ENCODE measurements at places on chromosomes 5 and 9. TPM values are rescaled to one million over a fixed set of nuclear protein-coding genes. Genes with fewer than 3 reads are reported as not detected.

The FGF1 gene
- total RNA-seq, result 9.7 TPM

The QRFP gene
- not detected for total RNA-seq

DNA sequence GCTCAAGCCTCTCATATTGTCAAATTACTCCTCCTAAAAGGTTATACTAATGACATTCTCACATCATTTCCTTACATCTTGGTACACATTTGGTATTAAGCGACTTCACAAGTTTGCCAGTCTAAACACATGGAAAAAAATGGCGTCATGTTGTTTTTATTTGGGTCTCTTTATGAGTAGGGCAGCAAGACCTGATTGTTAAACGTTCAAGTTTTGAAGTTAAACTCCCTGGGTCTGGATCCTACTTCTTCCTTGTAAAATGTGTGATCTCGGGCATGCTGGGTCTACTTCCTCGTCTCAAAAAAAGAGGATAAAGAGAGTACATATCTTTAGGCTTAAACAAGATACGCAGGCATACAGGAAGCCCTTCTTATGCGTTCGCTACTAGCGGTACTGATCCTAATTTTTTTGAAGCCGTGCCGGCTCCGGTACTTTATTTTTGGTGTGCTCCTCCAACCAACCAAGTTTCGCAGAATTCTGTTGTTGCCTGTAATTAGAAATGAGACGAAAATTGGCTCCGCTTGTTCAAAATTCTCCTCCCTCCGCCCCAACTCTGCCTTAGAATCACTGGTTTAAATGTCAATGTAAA, 596 bp upstream of the CDC37L1 start:
- peak overlapping the region; percentile 67 for H3K27ac ChIP-seq
- H3K27me3 ChIP-seq, result no peaks in the 10 kb centered on the region
- peaks cover 31% of the 10 kb centered on the region for H3K4me1 ChIP-seq
- peak; percentile 22 for DNase-seq
- H3K36me3 ChIP-seq, result no peaks in the 10 kb centered on the region
- peak overlapping the region; percentile 89 for H3K4me3 ChIP-seq

DNA sequence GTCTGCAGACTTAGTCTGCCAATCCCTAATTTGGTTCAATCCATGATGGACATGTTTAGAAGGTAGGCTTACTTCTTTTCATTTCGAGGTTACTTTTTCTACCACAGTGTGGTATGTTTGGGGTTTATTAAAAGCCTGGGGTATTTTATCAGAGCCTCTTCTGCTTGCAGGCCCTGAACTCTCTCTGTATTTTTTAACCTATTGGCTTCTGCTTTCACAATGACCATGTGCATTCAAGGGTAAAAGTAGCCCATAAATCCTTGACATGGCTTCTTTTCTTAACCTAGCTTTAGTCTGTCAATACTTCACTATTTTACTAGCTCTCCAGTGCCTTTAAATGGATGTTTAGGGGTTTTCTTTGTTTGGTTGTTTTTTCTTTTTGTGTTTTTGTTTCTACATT, 286.6 kb downstream of the FER start:
- no peak overlapping the region for H3K4me3 ChIP-seq
- H3K27me3 ChIP-seq, result no peaks in the 10 kb centered on the region
- H3K36me3 ChIP-seq, result no peaks in the 10 kb centered on the region
- DNase-seq, result no peak
- H3K27ac ChIP-seq, result no peak overlapping the region
- H3K4me1 ChIP-seq, result peaks cover 17% of the 10 kb centered on the region

GRCh38 chr9:129495620-129496472, 125.1 kb downstream of the C9orf50 start:
- H3K36me3 ChIP-seq, result no peaks in the 10 kb centered on the region
- peak overlapping the region; percentile 70 for H3K4me3 ChIP-seq
- peak; percentile 75 for DNase-seq
- H3K27me3 ChIP-seq, result no peaks in the 10 kb centered on the region
- H3K27ac ChIP-seq, result peak overlapping the region; percentile 62
- peaks cover 24% of the 10 kb centered on the region for H3K4me1 ChIP-seq

- H3K27me3 ChIP-seq, result no peaks in the 10 kb centered on the region
- peaks cover 65% of the 10 kb centered on the region for H3K4me1 ChIP-seq
- peak overlapping the region; percentile 99 for H3K27ac ChIP-seq
- no peak overlapping the region for H3K4me3 ChIP-seq
- no peaks in the 10 kb centered on the region for H3K36me3 ChIP-seq
Observed at GRCh38 chr5:34584165-34584564, 72.0 kb upstream of the RAI14 start.

The ANKRD34B gene
- not detected for total RNA-seq

GRCh38 chr9:36268007-36268427, 9.8 kb upstream of the GNE start:
- no peaks in the 10 kb centered on the region for H3K36me3 ChIP-seq
- no peaks in the 10 kb centered on the region for H3K27me3 ChIP-seq
- DNase-seq, result peak; percentile 86
- H3K27ac ChIP-seq, result peak overlapping the region; percentile 75

The SLC6A19 gene
- total RNA-seq, result not detected

GRCh38 chr9:106897236-106897635, 34.3 kb downstream of the ZNF462 start:
- H3K4me1 ChIP-seq, result peaks cover 46% of the 10 kb centered on the region
- no peak for DNase-seq
- H3K27me3 ChIP-seq, result no peaks in the 10 kb centered on the region
- H3K4me3 ChIP-seq, result no peak overlapping the region

The LCNL1 gene
- not detected for total RNA-seq

DNA sequence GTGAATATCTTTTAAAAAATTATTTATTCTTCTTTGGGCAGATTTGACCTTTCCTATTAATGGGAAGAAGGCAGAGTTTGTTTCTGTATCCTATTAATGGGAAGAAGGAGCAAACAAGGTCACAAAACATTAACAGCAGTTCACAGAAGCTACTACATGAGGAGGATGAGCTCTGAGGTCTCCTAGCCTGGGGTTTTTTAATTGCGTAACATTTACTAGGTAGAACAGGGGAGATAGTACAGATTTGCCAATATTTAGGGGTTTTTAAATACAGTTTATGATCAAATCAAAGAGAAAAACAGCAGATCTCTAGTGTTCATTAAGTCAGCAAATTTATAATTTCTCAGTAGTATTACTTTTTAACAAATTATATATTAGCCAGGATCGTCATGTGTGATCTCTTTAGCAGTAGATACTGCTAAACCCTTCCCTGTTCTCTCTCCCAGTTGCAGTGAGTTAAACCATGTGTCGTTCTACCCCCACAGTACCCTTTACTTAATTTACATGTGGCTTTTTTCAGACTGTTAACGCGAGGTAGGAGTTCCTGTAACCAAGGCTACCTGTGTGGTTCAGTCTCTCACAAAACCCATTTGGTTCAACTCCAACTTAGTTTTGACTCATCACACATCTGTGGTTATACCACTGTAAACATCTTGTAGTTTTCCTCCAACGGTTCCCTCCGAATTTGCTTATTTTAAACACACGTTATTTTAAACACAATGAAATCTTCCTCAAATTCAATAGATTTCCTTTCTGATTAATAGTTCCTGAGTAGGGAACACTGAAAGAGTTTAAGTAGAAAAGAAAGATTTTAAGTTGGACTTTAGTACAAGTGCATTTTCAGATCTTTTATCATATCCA, 13.3 kb downstream of the SLC25A46 start:
- peaks cover 3% of the 10 kb centered on the region for H3K36me3 ChIP-seq
- H3K4me1 ChIP-seq, result peaks cover 10% of the 10 kb centered on the region

- H3K27me3 ChIP-seq, result no peaks in the 10 kb centered on the region
- no peak overlapping the region for H3K27ac ChIP-seq
- H3K4me3 ChIP-seq, result peak overlapping the region; percentile 77
- peaks cover 25% of the 10 kb centered on the region for H3K4me1 ChIP-seq
Observed at GRCh38 chr5:6634788-6635430, 1.7 kb downstream of the SRD5A1 start.

The ADAMTS13 gene
- total RNA-seq, result 0.86 TPM

The FOXD4 gene
- 0.80 TPM for total RNA-seq

- H3K4me1 ChIP-seq, result peaks cover 3% of the 10 kb centered on the region
- no peaks in the 10 kb centered on the region for H3K36me3 ChIP-seq
- DNase-seq, result peak; percentile 15
- no peak overlapping the region for H3K4me3 ChIP-seq
- no peak overlapping the region for H3K27ac ChIP-seq
Observed at GRCh38 chr5:147708708-147709107, 73.8 kb downstream of the JAKMIP2 start.

DNA sequence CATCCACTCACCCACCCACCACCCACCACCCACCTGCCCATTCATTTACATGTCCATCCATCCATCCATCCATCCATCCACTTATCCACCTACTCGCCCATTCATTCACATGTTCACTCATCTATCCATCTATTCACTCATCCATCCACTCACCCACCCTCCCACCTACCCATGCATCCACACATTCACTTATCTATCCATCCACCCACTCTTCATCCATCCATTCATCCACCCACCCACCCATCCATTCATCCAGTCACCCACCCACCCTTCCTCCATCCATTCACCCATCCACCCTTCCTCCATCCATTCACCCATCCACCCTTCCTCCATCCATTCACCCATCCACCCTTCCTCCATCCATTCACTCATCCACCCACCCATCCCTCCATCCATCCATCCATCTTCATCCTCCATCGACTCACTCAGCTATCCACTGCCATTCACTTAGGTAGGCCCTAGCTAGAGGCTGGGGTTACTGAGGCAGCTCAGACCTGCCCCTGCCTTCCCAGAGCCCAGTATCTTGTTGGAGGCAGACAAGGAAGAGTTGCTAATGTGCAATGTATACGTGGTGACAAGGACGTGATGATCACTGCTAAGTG, 12.7 kb downstream of the TSPAN17 start:
- no peaks in the 10 kb centered on the region for H3K27me3 ChIP-seq
- H3K4me3 ChIP-seq, result no peak overlapping the region
- DNase-seq, result no peak
- H3K4me1 ChIP-seq, result no peaks in the 10 kb centered on the region

- H3K36me3 ChIP-seq, result no peaks in the 10 kb centered on the region
- no peak overlapping the region for H3K27ac ChIP-seq
- no peaks in the 10 kb centered on the region for H3K4me1 ChIP-seq
- DNase-seq, result no peak
- no peaks in the 10 kb centered on the region for H3K27me3 ChIP-seq
Observed at GRCh38 chr5:132325691-132326090, 31.5 kb downstream of the SLC22A4 start.

- H3K4me3 ChIP-seq, result no peak overlapping the region
- H3K27me3 ChIP-seq, result no peaks in the 10 kb centered on the region
- no peak overlapping the region for H3K27ac ChIP-seq
- H3K36me3 ChIP-seq, result no peaks in the 10 kb centered on the region
Observed at GRCh38 chr5:165039748-165040147, 1534.3 kb downstream of the MAT2B start.

DNA sequence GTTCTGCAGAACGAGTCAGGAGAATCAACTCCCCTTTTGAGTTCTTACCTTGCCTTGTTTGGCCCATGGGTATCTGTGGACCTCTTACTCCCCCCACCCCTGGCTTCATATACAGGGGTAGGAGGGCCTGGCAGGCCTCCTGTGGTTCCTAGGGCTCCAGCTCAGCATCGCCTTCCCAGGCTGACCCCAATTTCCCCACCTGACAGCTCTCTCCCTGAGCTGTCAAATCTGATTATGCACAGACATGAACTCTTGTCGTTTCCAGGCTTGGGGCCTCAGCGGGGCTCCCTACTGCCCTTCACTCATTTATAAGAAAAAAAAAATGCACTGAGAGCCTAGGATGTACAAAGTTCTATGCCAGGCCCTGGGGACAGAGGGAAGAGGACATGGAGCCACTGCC, 67.9 kb downstream of the PTPN3 start:
- H3K27ac ChIP-seq, result no peak overlapping the region
- no peaks in the 10 kb centered on the region for H3K27me3 ChIP-seq
- no peak overlapping the region for H3K4me3 ChIP-seq
- no peaks in the 10 kb centered on the region for H3K4me1 ChIP-seq
- peaks cover 6% of the 10 kb centered on the region for H3K36me3 ChIP-seq

The STK32A gene
- 0.92 TPM for total RNA-seq

GRCh38 chr5:73358366-73358765, 90.2 kb downstream of the FOXD1 start:
- H3K27ac ChIP-seq, result no peak overlapping the region
- H3K36me3 ChIP-seq, result no peaks in the 10 kb centered on the region
- H3K4me3 ChIP-seq, result no peak overlapping the region
- no peaks in the 10 kb centered on the region for H3K27me3 ChIP-seq
- DNase-seq, result no peak
- 0 out of 2 replicates have a peak, but pooled peaks cover 2% of the 10 kb centered on the region for H3K4me1 ChIP-seq

DNA sequence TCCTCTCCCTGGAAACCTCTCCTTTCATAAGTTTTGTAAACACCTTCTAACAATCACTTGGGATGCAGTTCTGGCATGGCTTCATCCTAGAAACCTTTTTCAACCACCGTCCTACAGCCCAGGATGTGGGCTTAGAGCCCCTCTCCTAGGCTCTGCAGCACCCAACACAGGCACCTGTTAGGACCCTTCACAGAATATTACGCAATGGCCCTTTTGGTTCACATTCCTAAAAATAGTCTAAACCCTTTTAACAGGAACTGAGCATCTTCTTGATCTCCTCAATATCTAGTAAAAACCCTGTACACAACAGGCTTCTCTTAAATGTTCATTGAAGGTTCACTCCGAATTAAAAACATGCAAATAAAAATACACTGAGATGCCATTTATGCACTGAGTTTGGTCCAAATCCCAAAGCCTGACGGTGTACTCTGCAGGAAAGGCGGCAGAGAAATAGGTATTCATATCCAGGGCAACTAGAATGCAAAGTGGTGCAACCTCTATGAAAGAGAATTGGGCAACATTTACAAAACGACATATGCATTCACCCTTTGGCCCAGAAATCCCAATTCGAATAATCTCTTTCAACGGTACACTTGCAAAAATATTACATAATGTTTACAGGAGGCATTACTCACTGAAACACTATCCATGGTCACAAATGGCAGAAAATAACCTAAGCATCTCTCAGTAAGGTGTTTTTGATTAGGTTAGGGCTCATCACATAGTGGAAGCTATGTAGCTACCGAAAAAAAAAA, 169.3 kb downstream of the SEMA5A start:
- no peaks in the 10 kb centered on the region for H3K36me3 ChIP-seq
- no peaks in the 10 kb centered on the region for H3K27me3 ChIP-seq
- peak overlapping the region; percentile 60 for H3K27ac ChIP-seq
- peak overlapping the region; percentile 10 for H3K4me3 ChIP-seq
- peaks cover 83% of the 10 kb centered on the region for H3K4me1 ChIP-seq

GRCh38 chr9:86942281-86943200, 4.8 kb downstream of the GAS1 start:
- H3K36me3 ChIP-seq, result no peaks in the 10 kb centered on the region
- no peak overlapping the region for H3K4me3 ChIP-seq
- DNase-seq, result no peak
- peaks cover 62% of the 10 kb centered on the region for H3K27me3 ChIP-seq
- H3K27ac ChIP-seq, result no peak overlapping the region
- no peaks in the 10 kb centered on the region for H3K4me1 ChIP-seq

The CSNK1G3 gene
- total RNA-seq, result 21.6 TPM

GRCh38 chr9:112869041-112869529, 21.6 kb downstream of the SLC46A2 start:
- no peaks in the 10 kb centered on the region for H3K36me3 ChIP-seq
- H3K4me3 ChIP-seq, result peak overlapping the region; percentile 51
- no peaks in the 10 kb centered on the region for H3K27me3 ChIP-seq
- no peak for DNase-seq
- peak overlapping the region; percentile 100 for H3K27ac ChIP-seq

DNA sequence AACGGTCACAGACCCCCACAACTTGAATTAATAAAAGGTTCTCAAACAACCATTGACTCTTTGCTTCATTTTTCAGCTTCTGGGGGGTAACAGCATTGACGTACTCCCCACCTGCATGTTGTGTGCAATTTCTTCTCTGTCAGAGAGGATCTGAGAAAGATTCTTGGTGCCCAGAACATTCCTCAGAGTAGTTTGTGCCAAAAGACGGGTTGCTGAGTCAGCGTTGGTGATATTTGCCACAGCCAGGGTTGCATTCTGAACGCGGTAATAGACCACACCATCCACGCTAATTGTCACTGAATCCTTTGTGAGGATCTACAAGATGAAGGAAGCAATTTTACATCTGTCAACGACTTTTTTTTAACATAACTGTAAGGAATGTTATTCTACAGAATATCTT, 21.0 kb downstream of the STOM start:
- H3K4me1 ChIP-seq, result peaks cover 11% of the 10 kb centered on the region
- H3K27me3 ChIP-seq, result no peaks in the 10 kb centered on the region
- H3K27ac ChIP-seq, result no peak overlapping the region
- no peak for DNase-seq
